ENCODE measurements at places on chromosomes 3 and 15.

DNA sequence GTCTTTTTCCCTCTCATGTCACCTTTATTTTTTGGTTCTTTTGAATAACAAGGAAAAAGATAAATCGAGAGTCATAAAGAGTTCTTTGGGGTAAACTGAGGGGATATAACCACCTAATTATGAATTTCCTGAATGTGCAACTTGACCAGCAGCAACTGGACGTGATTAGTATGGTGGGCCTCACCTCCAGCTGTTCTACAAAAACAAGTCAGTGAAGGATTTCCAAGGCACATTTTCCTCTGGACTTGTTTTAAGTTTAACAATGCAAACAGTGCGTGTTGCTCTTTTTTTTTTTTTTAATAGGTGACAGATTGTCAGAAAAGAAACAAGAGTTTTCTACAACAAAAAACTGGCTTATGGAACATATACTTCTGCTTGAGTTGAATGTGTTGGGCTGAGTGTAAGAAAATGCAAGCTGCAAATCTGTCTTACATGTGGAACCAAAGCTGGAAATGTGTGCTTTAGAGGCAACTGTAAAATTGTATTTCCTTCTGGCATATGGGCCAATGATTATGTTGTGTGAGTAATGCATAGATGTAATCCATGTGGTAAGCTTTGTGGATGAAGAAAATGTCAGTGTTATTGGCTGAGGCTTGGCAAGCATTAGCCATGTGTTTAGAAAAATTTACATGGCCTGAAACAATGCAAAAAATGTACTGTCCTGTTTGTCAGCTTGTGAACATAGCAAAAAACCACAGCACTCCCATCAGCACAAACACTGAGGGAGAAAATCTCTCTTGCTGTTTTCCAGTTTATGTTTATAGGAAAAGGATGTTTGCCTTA is 44.5 kb upstream of the FNDC3B start:
- no peak for DNase-seq

DNA sequence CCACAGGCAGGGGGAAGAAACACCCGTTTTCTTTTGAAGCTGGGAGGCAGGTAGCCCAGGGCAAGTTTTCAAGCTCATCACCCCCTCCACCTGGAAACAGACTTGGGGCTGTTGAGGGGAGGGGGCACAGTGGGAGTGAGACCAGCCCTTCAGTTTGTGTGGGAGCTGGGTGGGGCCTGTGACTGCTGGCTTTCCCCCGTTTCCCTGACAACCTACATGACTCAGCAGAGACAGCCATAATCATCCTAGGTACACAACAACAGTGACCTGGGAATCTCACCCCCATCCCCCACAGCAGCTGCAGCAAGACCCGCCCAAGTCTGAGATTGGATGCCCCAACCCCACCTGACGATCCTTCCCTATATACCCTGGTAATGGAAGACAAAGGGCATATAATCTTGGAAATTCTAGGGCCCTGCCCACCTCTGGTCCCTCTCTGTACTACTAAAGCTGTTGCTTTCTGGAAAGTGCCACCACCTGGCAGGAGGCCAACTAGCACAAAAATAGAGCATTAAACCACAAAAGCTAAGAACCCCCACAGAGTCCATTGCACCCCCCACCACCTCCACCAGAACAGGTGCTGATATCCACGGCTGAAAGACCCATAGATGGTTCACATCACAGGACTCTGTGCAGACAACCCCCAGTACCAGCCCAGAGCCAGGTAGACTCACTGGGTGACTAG is 422.2 kb upstream of the SGO1 start:
- no peak for DNase-seq

DNA sequence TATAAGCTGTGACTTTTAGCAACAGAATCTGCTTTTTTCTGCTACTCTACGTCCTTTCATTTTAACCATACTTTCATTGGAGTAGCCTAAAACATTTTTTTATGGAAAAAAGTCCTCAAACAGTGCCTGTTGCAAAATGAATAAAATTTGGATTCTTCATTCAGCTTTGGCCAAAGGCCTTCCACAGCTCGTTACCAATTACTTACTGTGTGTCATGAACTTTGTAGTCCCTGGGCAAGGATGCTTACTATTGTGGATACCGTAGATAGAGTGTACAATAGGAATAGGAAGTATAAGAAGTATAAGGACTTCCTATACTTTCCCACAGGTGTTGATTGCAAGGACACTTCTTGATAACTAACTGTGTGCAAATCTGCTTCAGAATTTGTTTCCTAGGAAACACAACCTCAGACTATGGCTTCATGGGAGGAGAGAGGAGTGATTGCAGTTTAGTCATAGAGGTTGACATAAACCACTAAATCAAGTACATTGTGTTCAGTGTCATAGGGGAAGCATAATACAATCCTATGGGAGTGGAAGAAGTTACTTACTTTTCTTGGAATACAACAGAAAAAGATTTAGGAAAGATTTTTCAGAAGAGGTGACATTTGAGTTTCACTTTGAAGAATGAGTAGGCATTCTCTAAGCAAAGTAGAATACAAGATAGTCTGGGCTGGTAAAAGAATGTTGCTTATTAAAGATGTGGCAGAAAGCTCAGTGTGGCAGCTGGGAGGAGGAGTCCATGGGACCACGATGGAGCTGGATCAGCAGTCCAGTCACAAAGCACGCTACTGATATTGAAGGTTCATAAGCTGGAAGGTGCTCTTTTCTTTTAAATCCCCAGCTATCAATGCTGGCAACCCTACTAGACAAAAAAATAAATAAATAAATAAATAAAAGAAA is 309.7 kb upstream of the TPRG1 start:
- DNase-seq, result no peak

GRCh38 chr15:81372575-81372974 is 1.4 kb downstream of the TMC3 start:
- no peak for DNase-seq

DNA sequence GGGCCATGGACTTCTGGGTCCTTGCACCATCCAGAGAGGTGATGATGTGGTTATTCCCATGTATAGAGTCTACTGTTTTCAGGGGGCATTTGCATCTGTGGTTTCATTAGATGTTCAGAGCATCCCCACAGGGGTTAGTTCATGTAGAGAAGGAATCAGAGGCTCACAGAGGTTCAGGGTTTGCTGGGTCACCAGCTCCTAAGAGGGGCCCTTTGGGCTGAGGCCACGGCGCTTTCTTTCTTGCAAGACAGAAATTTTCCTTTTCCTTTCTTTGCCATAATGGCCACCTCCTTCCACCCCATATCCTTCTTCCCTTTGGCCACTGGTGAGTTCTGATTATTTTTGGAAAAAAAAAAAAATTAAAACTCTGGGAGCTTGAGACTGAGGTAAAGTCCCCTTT is 62.3 kb downstream of the APBA2 start:
- DNase-seq, result no peak
